ENCODE measurements at places on chromosomes 4 and X.

GRCh38 chr4:73874386-73874785, 5.2 kb downstream of the CXCL1 start:
- DNase-seq: no peak

- no peak for DNase-seq
Observed at GRCh38 chrX:38578167-38578566, 16.8 kb downstream of the TSPAN7 start.

DNA sequence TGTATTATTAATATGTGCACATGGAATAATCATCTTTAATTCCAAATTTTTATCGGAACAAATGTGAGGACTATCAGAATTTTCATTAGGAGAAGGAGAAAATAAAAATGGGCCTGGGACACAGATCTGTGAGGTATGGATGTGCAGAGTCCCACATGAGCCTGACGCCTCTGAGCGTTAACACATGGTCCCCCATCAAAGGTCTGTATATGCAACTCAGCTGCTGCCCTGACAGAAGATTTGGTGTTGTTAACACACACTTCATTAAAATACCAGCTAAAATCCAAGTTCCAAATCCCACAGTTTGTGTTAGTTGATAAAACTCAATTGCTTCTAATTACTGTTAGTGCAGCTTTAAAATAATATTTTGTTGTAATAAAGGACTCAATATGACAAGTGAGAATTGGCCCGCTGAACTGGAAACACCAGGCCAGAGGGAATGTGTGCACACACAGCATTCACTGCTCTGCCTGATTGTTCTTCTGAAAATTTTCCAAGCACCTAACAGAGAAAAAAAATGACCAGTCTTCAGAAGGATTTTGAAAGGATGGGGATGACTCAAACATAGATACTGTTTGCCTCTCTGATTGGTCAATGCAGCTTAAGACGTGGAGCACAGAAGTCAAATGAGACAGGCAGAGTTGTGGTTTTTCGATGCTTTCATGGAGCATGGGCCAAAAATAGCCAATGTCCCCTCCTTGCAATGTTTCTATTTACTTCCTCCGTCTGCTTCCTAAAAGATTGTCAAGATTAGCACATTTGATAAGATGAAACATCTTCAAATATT, 266.6 kb downstream of the NKX6-1 start:
- DNase-seq: no peak

- DNase-seq: no peak
Observed at GRCh38 chr4:140084385-140084784, 69.6 kb downstream of the MAML3 start.

GRCh38 chr4:180669680-180670079, 1573.5 kb upstream of the TENM3 start:
- no peak for DNase-seq

DNA sequence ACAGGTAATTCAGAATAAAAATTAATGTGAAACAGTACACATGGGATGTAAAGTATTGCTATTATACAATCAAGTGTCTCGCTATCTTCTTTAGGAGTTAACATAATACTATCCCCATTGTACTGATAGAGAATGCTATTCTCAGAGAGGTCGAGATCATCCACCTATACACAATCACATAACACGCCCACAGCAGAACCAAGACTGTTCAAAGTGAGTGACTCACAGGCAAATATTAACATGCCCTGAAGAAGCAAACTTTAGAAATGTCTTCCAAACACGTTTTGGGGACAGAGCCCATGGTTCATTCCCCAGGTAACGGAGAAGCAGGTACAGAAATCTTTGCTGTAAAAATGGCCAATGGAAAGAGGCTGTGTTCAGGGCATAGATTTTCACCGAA, 50.1 kb upstream of the PHKA2 start:
- no peak for DNase-seq

- DNase-seq: no peak
Observed at GRCh38 chr4:100908540-100908939, 390.7 kb upstream of the EMCN start.

DNA sequence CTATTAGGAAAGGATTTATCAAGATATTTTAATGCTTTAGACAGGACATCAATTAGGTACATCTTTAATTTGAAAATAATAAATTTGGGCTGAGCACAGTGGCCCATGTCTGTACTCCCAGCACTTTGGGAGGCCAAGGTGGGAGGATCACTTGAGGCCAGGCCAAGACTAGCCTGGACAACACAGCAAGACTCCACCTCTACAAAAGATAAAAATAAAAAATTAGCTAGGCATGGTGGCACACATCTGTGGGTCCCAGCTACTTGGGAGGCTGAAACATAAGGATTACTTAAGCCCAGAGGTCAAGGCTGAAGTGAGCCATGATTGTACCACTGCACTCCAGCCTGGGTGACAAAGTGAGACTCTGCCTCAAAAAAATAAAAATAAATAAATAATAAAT, 59.6 kb upstream of the IRF2 start:
- no peak for DNase-seq

DNA sequence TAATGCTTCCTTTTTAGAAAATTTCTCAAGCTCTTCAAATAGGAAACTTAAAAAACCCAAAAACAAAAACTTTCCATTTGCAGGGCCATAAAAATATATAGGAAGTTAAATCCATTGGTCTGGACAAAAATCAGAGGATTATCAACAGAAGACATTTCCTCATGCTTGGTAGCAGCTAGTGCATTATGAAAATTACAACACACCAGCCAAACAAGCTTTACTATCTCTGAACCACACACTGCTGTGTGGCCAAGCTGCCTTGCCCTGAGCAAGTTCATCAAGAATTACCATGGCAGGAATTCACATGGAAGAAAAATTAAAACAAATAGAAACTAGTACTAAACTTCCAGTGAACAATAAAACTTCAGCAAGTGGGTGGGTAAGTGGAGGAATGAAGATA, 3.6 kb downstream of the USP46 start:
- DNase-seq: no peak

GRCh38 chr4:108821351-108821930, 58.6 kb upstream of the ETNPPL start:
- no peak for DNase-seq

DNA sequence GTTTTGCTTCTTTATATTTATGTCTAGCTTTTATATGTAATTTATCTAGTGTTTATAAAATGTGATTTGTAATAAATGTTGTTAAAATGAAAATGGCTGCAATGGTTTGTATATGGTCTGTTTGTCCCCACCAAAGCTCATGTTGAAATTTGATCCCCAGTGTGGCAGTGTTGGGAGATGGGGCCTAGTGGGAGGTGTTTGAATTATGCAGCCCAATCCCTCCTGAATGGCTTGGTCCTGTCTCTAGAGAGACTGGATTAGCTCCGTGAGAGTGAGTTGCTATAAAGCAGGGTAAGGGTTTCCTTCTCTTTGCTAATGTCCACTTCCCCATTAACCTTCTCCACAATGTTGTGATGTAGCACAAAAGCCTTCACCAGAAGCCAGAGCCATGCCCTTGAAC, 30.0 kb upstream of the JADE3 start:
- no peak for DNase-seq

DNA sequence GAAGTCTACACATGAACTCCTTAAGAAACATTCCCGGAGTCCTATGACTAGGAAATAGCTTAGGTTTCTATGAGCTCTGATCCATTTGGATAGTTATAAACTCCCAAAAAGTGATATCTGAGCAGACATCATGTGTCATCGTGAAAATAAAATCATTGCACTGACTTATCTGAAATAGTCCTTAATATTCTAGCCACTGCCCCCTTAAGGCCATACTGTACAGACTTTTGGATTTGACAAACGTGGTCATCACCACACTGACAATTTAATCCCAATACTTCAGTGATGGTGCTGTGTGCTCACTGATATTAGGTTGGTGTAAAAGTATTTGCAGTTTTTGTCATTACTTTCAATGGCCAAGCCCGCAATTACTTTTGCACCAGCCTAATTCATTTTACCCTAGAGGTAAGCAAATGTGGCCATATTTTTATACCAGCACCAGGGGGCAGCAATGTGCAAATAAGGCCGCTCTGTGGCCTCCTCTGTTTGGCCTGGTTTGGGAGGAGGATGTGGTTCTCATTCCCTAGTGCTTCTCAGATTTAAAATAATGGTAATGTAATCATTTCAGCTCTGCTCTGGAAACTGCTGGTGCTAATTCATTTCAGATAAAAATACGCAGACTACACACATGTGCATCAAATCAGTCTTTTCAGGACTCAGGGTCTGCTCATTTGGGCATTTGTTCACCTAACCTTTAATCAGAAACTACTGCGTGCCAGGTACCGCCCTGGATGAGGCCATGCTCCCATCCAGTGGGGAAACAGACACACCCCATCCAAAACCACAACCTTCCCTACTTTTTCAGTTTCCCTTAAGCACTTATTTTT, 196.4 kb upstream of the C1QTNF7 start:
- peak; percentile 69 for DNase-seq

- DNase-seq: no peak
Observed at GRCh38 chr4:7108660-7109059, 40.8 kb upstream of the GRPEL1 start.

DNA sequence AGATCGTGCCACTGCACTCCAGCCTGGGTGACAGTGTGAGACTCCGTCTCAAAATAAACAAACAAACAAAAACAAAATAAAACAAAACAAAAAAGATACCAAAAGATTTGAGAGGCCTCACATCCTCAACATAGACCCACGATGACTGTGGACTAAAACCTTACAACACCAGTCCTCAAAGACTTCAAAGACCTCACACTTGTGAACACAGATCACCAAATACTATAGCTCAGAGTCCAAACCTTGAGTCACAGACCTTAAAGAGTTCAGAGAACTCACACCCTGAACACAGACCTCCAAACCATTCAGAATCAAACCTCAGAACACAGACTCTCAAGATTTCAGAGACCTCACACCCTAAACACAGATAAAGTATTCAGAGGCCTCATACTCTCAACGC, 12.7 kb upstream of the PAGE4 start:
- no peak for DNase-seq

GRCh38 chrX:32408389-32408788, 803.0 kb downstream of the DMD start:
- peak; percentile 37 for DNase-seq

DNA sequence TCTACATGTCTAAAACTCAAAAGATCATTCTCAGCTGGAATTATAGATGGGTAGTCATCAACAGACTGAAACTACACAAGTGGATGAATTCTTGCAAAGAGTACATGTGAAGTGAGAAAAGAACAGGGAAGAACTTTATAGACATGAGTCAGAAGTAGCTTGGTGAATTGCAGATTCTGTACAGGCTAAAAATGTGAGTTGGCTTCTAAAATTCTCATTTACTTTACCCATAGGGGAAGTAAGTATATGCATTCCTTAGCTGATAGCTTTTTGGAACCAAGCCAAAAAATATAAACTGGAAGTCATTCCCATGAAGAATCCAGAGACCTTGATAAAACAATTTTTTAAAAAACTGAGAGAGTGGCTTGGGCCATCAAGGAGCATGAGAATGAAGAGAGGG, 584.2 kb upstream of the FTHL17 start:
- DNase-seq: no peak

- no peak for DNase-seq
Observed at GRCh38 chrX:19670854-19671620, 155.7 kb upstream of the MAP3K15 start.

All from naive B cell (primary cell).